Stimulated activated CD8-positive, alpha-beta memory T cell treated with anti-CD3 and anti-CD28 coated beads, Interleukin-15, amount 100 ng/mL, for 24 hours (primary cell): ENCODE measurements at places on chromosomes 2 and 18.

DNA sequence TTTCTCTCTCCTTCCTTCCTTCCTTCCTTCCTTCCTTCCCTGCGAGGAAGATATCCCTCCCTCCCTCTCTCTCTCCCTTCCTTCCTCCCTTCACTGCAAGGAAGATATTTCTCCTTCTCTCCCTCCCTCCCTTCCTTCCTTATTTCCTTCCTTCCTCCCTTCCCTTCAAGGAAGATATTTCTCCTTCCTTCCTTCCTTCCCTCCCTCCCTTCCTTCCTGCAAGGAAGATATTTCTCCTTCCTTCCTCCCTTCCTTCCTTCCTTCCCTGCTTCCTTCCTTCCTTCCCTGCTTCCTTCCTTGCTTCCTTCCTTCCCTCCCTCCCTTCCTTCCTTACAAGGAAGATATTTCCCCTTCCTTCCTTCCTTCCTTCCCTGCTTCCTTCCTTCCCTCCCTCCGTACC is 229.5 kb downstream of the ZBTB7C start:
- no peak for DNase-seq

DNA sequence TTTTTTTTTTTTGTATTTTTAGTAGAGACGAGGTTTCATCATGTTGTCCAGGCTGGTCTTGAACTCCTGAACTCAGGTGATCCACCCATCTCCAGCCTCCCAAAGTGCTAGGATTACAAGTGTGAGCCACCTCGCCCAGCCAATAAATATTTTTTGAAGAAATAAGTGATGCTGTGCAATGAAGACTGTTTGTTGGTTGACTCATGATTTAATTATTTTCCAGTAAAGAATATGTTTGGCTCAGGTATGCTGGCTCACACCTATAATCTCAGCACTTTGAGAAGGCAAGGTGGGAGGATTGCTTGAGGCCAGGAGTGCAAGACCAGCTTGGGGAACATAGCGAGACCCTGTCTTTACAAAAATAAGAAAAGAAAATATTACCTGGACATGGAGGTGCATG is 41.8 kb upstream of the LPIN2 start:
- DNase-seq = no peak

DNA sequence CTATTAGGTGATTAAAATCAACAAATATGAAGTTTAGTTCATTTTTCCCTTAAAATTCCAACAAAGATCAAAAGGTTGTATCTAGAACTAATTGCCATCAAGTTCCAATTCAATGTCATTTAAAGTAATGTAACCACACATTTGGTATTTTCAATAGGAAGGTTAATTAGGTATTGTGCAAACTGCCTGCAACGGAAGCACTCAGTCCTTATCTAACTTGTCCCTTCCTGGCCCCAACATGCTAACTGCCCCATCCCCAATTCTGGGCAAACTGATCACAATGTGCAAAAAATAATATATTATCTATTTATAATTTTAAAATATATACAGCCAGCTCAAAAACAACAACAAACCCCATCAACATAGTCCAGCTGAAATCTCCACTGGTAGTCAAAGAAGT is 33.2 kb downstream of the VIL1 start:
- DNase-seq = no peak

GRCh38 chr2:72139471-72139873 is 8.2 kb downstream of the CYP26B1 start:
- no peak for DNase-seq

- no peak for DNase-seq
Measured at GRCh38 chr2:129233751-129234406, 745.6 kb upstream of the RAB6C start.

- no peak for DNase-seq
Measured at GRCh38 chr18:29241199-29241598, 1064.3 kb upstream of the CDH2 start.

DNA sequence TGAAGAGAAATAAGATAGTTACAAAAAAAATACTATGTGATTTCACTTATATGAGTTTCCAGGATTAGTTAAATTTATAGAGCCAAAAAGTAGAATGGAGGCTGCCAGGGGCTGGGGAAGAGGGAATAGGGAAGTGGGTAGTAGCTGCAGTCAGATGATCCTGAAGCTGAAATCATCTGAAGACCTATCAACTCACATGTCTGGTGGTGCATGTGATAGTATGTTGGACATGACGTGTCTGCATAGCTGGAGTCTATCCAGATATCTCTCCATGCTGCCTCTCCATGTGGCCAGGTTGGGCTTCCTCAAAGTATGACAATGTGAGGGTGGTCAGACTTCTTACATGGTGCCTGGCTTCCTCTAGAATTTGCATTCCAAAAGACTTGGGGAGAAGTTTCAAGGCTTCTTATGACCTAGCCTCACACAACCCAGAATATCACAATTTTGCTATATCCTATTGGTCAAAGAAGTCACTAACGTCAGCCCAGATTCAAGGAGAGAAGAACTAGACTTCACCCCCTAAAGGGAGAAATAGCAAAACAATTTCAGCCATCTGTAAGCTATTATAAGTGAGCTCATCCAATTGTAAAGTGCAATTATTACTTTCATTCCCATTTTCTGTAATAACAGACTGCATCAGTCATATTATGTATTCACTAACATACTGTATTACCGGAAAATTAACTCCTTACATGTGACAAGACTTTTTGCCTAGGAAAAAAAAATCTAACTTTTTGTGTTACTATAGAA is 14.0 kb upstream of the ZNF396 start:
- DNase-seq = no peak

- no peak for DNase-seq
Measured at GRCh38 chr2:27690052-27690451, 26.4 kb downstream of the SLC4A1AP start.

GRCh38 chr2:119204525-119204924 is 19.1 kb upstream of the STEAP3 start:
- DNase-seq = no peak

- DNase-seq = no peak
Measured at GRCh38 chr18:44569391-44570055, 111.2 kb upstream of the SETBP1 start.

- DNase-seq = no peak
Measured at GRCh38 chr2:241760301-241760771, 16.3 kb upstream of the GAL3ST2 start.

DNA sequence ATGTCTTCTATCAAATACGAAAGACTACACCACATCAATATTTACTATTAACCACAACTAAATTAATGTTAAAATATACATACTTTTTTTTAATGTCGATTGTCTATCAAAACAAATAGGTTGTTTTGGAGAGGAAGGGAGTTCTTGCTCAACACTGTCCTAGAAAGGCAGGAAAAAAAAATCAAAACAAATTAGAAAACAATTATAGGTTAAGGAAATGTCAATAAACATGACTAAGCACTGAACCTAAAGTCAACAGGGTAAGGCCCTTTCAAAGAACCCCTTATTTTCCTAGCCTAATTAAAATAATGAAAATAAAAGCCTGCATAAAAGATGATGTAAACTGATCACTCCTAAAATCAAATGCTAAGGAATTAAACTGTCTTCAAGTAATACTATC is 2.8 kb downstream of the CEP76 start:
- DNase-seq = no peak

DNA sequence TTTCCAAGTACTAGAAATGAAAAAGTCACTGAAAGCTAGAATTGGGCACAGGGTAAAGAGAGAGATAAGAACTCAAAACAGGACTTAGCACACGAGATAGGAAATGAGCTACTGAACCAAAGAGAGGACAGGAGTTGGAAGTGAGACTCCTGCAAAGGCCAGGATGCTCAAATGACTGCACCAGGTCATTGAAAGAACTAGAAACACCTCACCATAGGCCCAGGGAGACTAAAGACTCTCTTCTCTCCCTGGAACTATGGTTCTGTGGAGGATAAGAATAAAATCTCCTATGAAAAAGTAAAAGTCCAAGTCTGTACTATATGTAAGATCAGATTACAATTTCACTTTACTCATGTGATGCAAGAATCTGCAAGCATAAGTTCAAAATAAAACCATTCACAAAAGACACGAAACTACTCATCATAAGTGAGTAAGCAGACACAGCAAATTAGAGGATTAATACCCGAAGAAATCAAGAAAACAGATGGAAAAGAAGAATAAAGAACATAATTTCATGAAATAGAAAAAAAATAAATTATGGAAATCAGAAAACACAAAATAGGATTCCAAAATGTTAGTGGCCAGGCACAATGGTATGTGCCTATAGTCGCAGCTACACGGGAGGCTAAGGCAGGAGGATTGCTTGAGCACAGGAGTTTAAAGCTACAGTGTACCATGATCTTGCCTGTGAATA is 6.5 kb downstream of the NBAS start:
- no peak for DNase-seq

DNA sequence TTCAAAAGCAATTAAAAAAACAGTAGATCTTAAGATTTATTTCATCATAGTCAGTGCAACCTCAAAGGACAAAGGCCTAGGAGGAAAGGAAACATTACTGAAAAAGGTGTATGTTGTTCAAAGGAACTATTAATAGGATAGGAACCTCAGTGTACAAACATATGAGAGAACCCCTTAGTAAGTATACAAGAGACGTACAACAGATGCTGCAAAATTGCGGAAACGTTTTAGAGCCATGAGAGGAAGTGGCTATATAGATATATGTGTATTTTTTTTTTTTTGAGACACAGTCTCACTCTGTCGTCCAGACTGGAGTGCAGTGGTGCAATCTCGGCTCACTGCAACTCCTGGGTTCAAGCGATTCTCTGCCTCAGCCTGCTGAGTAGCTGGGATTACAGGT is 22.2 kb downstream of the PIK3C3 start:
- no peak for DNase-seq

DNA sequence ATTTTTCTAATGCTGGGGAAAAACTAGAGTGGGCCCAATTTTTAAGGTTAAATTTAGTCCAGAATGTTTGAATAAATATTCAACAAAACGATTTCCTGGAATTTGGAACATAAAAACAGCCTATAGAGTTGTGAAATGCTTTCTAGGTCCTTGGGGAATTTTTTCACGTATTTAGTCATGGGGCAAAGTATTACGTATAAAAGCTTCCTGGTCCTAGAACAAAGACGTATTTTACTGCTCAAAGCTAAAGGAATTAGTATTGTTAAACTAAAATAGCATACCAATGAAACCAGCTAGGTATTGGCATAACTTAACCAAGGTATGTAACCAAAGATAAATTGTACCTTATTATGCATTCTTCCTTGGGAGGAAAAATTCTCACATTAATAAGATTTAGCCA is 1.6 kb downstream of the SESTD1 start:
- no peak for DNase-seq

DNA sequence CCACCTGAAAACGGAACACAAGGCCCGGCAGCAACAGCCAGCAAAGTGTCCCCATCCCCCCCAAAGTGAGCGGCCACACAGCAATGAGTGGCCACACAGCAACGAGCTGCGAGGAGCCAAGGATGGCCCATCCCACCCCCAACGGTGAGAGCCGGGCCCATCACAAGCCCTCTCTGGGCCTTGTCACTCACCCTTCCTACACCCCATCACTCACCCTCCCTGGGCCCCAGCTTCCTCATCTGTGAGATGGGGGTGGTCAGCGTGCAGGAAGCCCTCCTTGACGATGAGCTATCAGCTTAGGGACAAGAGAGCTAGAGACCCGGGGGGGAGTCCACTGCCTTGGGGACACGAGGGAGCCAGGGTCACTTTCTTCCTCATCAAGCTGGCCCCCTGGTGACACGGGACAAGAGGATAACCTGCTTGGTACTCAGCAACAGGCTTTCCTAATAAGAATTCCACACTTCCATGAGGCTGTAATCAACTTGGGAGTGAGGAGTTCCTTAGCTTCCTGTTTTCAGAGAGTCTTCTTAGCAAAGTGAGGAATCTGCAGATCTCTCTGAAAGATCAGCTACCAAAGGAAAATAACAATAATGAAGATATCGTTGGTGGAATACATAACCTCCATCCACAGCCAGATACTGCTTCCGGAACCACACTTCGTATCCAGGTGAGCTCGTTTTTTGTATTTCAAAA is 92.8 kb downstream of the HDAC4 start:
- no peak for DNase-seq

DNA sequence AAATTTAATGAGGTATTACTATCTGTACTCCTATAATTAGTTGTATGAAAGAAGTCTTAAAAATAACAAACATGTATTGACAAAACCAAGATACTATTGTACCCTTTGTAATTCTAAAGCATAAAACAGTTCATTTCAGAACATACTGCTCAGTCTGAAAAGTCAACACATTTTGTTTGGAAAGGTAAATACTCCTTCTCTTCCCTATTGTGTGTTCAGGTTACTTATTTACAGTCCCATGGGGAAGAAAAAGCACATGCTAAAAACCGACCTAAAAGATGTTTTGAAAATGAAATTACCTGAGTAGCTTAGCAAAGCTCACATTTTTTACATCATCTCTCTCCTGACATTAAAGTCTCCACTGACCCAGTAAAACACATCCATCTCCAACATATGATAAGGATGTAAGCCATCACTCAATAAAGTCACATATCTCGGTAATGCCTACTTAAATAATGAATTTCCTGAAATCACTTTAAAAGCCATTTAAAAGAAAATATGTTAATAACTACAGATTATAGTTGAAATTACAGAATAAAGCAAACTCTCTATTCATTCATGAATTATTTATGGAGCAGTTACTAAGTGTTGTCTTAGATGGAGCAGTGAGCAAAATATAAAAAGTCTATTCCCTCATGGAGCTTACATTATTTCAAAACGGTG is 75.6 kb upstream of the FZD5 start:
- no peak for DNase-seq

DNA sequence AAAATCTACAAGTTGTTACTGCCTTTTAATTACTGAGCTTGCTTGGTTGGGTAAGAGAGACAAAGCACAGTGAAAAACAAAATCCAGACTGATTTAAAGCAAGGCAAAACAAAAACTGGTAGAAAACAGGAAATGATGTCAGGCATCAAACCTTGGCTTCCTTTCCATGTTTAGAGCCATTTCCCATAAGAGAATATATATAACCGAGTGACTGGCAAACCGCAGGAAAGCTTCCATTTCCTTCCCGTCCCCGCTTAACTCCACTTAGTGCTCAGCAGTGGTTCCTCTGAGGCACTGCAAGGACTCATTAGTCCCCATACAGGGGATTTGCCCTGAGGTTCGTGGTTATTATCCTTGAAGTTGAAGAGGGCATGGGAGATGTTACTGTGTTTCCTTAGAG is 446.3 kb downstream of the LPIN1 start:
- DNase-seq = no peak

DNA sequence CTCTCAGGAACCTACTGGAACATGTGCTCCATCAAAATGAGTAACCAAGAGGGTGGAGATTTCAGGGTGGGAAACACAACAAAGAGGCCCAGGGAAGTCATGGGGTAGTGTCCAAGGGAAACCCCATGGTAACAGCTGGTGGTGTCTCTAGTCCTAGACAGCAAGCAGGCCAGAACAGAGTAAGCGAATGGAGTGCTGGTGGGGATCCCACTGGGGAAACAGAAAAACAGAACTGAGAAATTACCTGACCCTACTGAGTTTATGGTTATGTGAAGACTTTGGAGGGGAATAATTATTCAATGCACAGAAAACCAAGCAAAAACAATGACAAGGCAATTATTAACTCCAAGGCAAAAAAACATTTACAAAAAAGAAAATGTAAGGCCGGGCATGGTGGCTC is 16.9 kb downstream of the ERCC3 start:
- no peak for DNase-seq

- no peak for DNase-seq
Measured at GRCh38 chr2:150474326-150475074, 13.0 kb downstream of the RND3 start.
